KBM-7 (cell line): ENCODE measurements at places on chromosomes 12 and 14.

DNA sequence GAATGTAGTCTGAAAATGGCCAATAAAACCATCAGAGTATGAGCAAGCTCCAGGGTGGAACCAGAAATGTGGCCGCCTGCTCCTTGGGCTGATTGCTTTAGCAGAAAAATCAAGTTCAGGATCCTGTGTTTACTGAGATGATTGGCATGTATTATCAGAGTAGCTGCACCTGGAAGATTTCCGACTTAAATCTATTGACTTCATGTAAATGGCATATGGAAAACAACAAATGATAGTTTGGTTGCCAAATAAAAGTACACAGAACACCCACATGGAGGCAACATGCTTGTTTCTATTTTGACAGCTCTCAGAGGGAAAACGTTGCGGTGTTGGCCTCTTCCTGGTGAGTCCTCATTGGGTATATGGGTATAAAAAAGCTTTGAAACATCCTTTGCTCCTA, 31.3 kb downstream of the SOCS2 start:
- no peak for DNase-seq

GRCh38 chr14:33738491-33738890, 212.4 kb downstream of the EGLN3 start:
- DNase-seq: no peak

- DNase-seq: no peak
Measured at GRCh38 chr14:80549141-80549540, 337.8 kb upstream of the DIO2 start.

GRCh38 chr14:53055003-53055402, 98.1 kb downstream of the DDHD1 start:
- peak; percentile 65 for DNase-seq

- DNase-seq: no peak
Measured at GRCh38 chr12:69698769-69699540, at the start of gene BEST3. Gene BEST3, minus strand, starts transcription at chr12:69699303. Its CDS starts 1,505 bp downstream, at chr12:69697798.

DNA sequence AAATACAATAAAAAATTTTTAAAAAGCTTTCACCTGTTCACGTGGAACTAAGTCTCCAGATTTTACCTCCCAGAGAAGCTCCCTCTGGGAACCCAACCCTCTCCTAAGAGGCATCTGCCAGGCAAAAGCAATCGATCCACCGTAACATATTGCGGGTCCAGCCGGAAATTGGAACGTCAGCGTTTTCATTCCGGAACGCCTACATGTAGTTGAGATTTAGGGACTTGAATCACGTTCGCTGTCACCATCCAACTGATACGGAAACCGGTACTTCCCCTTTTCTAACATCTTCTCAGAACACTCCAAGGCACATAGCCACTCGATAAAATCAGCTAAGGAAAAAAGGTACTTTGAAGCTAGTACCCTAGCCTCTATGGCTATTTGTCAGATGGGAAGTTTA, 70.3 kb downstream of the COX16 start:
- DNase-seq: peak; percentile 69

GRCh38 chr12:124995200-124995961, 1.9 kb downstream of the BRI3BP start:
- peak; percentile 65 for DNase-seq
